CD4-positive, alpha-beta T cell treated with Interleukin-4 for 4 hours (primary cell): ENCODE measurements at places on chromosomes 13 and 19.

GRCh38 chr13:40379794-40380578 is 286.5 kb downstream of the FOXO1 start:
- DNase-seq: no peak

DNA sequence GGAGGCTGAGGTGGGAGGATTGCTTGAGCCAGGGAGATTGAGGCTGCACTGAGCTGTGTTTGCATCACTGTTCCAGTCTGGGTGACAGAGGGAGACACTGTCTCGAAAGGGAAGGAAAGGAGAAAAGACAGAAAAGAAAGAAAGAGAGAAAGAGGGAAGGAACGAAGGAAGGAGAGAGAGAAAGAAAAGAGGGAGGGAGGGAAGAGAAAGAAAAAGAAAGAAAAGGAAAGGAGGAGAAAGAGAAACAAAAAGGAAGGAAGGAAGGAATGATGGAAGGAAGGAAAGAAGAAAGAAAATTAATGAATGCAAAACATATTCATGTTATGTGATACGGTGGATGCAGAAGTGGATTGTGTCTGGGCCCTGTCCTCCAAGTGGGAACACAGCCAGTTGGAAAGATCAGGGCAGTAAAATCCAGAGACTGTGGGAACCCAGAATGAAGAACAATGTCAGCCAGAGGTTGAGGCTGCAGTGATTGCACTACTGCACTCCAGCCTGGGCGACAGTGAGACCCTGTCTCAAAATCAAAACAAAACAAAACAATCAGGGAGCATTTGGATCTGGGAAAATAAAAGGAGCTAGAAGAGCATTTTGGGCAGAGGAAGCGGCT is 6.2 kb downstream of the PHLDB3 start:
- no peak for DNase-seq

DNA sequence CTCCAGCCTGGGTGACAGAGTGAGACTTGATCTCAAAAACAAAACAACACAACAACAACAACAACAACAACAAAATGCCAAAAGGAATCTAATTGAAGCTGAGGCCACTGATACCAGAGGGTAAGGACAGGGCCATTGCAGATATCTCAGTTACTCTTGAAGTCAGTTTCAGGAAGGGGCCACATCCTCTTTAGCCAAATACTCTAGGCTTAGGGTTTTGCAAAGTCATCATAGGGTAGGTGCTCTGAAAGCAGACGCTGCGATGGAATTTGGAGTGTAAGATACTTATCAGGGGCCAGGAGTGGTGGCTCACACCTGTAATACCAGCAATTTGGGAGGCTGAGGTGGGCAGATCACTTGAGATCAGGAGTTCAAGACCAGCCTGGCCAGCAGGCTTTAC is 46.6 kb upstream of the UBAC2 start:
- DNase-seq: no peak

DNA sequence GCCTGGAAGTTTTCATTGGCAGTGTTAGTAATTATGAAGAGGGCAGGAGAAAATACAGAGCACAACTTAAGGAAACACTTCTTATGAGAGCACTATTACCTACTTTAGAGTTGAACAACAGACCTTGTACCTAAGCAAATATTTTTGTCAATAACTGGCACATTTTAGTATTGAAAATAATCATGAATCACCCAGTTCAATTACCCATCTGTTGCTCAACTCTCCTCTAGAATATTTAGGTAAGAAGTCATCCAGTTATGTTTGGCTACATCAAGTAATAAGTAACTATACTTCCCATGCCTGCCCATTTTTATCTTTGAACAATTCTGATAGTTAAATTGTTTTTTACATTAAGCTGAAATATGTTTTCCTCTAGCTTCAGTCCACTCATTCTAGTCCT is 893.4 kb downstream of the DIAPH3 start:
- no peak for DNase-seq

DNA sequence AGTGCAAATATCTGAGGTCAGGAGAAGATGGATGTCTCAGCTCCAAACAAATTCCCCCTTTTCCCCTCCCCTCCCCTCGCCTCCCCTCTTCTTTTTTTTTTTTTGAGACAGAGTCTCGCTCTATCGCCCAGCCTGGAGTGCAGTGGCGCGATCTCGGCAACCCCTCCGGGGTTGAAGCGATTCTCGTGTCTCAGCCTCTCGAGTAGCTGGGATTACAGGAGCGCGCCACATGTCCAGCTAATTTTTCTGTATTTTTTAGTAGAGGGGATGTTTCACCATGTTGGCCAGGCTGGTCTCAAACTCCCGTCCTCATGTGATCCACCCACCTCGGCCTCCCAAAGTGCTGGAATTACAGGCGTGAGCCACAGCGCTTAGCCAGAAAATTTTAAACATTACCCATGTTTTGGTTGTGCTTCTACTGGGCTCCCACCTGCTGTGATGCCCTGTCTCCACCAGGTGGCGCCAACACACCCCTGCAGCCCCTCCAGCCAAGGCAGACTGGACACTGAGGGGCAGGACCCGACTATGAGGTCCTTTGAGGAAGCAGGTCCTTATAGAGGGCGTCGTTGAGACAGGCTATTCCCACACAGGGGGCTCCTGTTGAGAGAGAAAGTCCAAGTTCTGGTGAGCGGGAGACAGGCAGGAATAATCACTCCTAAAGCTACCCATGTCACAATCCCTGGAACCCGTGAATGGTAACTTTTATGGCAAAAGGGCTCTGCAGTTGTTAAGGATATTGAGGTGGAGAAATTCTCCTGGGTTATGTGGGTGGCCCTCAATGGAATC is 6.3 kb downstream of the ERICH4 start:
- DNase-seq: peak; percentile 65

GRCh38 chr13:57314897-57315520 is 148.0 kb downstream of the PRR20E start:
- DNase-seq: no peak

DNA sequence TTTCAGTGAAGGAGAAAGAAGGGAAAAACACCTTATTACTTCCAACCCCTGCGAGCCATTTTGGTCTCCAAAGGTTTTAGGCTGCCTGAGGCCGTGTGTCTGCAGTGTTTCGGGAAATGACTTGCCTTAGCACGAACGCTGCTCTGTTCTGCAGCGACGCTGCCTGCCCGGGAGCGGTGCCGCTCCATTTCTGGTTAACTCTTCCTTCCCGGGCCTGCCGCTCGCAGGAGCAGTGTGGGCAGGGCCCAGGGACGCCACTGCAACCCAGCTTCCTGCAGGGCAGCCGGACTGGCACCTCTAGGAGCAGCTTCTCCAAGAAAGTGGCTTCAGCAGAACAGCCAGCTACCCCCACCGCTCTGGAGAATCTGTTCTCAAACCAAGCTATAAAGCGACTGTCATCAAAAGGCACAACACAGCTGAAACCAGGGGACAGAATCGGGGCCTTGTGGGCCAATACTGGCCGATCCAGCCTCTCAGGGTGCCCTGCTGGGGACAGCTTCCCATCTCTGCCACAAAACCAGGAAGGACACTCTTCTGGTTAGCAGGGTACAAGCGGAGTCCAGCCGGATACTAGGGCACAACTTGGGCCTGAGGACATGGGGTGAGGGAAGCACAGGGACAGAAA is 72.2 kb downstream of the KCTD15 start:
- no peak for DNase-seq

GRCh38 chr19:18089726-18090125 is 3.0 kb upstream of the IL12RB1 start:
- no peak for DNase-seq

GRCh38 chr13:94542917-94543316 is 53.0 kb downstream of the TGDS start:
- DNase-seq: no peak

- DNase-seq: no peak
Measured at GRCh38 chr13:113098162-113098732, 7.3 kb upstream of the F7 start.

GRCh38 chr19:1173159-1173844 is 766 bp downstream of the SBNO2 start:
- DNase-seq: no peak

DNA sequence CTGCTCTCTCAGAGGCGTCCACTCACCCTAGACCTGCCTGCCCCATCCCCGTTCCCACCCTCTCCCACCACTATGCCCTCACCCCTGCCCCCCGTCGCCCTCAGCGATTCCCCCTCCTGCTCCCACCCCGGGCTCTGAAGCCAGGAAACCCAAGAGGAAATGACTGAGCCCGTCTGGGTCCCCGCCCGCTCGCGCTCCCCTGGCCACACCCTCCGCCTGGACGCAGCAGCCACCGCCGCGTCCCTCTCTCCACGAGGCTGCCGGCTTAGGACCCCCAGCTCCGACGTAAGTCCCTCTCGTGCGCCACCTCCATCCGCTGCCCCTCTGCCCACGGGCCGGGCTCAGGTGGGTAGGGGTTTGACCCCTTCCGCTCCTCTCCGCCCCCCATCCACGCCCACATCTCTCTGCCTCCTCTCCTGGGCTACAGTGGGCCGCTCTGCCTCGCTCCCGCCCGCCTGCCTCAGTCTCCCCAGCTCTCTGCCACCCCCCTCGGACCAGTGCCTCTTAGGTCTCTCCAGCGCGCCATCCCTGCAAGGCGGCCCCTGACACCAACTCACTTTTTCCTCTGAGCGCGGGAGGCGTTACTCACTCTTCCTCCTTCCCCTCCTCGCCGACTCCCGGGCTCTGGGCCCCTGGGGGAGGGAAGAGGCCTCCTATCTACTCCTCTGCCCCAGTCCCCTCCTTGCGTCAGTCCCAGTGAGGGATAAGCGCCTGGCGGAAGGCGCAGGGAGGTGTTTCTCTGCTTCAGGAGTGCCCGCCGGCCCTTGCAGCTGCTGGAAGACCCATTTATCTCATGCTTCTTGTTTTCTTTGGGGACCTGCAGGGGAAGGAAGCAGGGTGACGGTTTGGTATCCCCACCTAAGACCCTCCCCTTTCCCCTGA is at the start of gene FXYD5:
TSS of gene FXYD5 (plus strand) at position 211 of the 882 bp plus-strand sequence. CDS start 816 bp downstream, outside the sequence.
- DNase-seq: peak; percentile 67

DNA sequence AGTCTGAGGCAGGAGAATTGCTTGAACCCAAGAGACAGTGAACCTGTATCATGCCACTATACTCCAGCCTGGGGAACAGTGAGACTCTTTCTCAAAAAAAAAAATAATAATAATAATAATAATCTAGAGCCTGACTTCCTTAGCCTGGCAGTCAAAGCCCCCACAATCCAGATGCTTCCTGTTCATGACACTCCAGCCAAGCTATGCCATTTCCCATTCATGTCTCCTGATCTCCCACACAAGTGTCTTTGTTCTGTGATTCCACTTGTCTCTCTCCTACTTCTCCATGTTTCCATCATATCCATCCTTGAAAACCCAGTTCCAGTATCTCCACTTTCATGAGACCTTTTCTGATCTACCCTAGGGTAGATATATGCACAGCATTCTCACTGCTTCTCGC is 150.7 kb downstream of the FOXO1 start:
- DNase-seq: no peak

- no peak for DNase-seq
Measured at GRCh38 chr19:31613683-31614219, 264.5 kb upstream of the TSHZ3 start.

DNA sequence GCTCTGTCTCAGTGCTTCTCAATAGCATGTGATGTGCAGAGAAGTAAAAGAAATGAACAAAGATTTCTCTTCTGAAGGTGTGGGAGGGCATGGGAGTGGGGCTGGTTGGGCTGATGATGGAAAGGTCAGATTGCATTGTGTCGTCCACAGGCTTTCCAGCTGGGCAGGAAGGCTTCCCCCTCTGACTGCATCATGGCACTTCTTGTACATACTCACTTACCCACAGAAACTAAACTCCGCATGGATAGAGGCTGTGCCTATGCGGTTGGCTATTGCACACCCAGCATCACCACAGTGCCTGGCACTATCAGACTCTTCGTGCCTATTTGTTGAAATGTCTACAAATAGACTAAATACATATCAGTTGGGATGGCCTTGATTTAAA is 24.4 kb upstream of the TNFSF11 start:
- DNase-seq: no peak

DNA sequence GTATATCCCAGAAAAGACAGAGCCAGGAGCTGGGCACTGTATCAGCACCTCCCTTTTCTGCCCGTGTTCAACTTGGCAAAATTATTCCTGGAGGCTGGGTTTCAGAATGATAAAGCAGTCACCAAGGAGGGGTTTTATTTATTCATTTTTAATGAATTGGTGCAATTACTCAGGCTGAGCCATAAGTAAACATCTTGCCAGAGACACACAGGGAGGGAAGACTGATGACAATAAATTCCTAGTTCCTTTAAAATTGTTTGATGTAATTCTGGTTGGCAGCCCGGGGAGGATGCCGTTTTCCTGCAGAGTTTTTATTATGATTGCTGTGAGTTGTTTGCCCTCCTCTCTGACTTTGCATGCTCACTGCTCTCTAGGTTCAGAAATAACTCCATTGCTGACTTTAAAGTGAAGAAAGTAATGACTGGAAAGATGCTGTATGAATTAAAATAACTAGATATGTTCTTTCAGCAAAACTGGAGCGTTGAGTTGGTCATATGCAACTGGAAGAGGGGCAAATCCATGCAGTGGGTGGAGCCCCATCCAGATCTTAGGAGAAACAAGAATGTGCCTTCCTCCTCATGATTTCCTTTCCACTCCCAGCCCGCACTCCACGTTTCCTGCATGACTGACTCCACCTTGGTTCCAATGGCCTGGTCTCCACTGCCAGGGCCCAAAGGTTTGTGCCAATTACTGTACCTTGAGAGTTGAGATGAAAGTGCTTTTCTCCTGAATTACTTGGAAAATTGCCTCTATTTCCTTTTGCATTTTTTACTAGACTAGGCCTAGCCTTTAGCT is 182.1 kb downstream of the RFC3 start:
- no peak for DNase-seq

DNA sequence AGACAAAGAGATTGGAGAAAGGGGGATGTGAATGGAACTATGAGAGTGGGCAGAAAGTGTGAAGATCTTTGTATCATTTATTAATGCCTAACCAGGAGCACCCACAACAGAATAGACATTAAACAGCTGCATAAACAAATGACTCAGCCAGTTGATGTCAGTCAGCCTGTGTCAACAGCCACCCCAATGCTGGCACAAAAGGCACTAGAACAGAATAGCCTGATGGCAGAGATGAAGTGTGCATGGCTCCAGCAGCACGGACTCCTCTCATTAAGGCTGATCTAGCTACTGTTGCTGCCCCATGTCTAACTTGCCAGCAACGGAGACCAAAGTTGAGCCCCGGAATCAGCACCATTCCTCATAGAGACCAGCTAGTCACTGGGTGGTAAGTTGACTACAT is 7.8 kb downstream of the CPB2 start:
- no peak for DNase-seq

DNA sequence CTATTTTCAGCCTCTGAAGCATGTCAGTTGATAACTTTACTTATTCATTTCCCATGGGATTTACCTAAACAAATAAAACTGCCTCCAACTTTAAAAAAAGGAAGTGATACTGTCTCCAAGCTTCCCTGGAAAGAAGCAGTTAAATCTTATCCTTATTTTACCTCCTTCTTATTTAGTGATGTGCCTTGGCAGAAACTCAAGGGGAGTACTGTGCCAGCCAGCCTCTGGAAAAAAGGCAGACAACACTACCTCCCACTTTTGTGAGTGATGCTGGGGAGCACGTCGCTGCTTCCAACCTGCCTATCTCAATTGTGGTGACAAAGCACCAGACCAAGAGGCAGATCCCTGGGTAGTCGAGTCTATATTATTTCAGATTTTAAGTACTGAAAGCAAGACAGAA is 765.6 kb downstream of the DIAPH3 start:
- DNase-seq: no peak

- no peak for DNase-seq
Measured at GRCh38 chr19:29528946-29529645, 3.3 kb downstream of the VSTM2B start.

GRCh38 chr19:18895038-18895823 is 727 bp downstream of the CERS1 start:
- no peak for DNase-seq
